Hair follicle dermal papilla cell (primary cell): ENCODE measurements at places on chromosomes 13 and 19. TPM values are rescaled to one million over a fixed set of nuclear protein-coding genes. Genes with fewer than 3 reads are reported as not detected.

ZIC5 gene
- not detected in 2 replicates for total RNA-seq

FCAR gene
- not detected in 2 replicates for total RNA-seq

CYP2F1 gene
- total RNA-seq: not detected in 2 replicates

TMEM221 gene
- total RNA-seq: 0.12 TPM in 1 of 2 replicates, not detected in the other

PLEKHA4 gene
- total RNA-seq: 15.7 and 20.8 TPM in 2 replicates

MCEMP1 gene
- not detected in 2 replicates for total RNA-seq

ATP4A gene
- total RNA-seq: not detected in 2 replicates

C5AR1 gene
- total RNA-seq: 0.49 TPM in 1 of 2 replicates, not detected in the other

MTIF3 gene
- total RNA-seq: 33.6 and 59.4 TPM in 2 replicates

ZNF728 gene
- 0.49 and 0.61 TPM in 2 replicates for total RNA-seq

FFAR2 gene
- total RNA-seq: not detected in 2 replicates

MYO1F gene
- 0.85 and 2.8 TPM in 2 replicates for total RNA-seq

IL12RB1 gene
- total RNA-seq: 1.6 and 1.8 TPM in 2 replicates

ZNF256 gene
- total RNA-seq: 5.3 and 7.5 TPM in 2 replicates

TEX29 gene
- total RNA-seq: not detected in 2 replicates

SYDE1 gene
- total RNA-seq: 83.4 and 90.7 TPM in 2 replicates

CNN2 gene
- total RNA-seq: 745 and 827 TPM in 2 replicates

CDC42EP5 gene
- 32.1 and 36.8 TPM in 2 replicates for total RNA-seq

ZNF525 gene
- total RNA-seq: 6.2 and 10.2 TPM in 2 replicates

KLF1 gene
- total RNA-seq: not detected in 2 replicates

GRIK5 gene
- total RNA-seq: 0.12 and 0.32 TPM in 2 replicates

ADAMTS10 gene
- total RNA-seq: 21.5 and 31.0 TPM in 2 replicates

IL27RA gene
- 0.49 and 2.1 TPM in 2 replicates for total RNA-seq

FGF22 gene
- total RNA-seq: 0.16 TPM in 1 of 2 replicates, not detected in the other

PSG7 gene
- total RNA-seq: 0.16 TPM in 1 of 2 replicates, not detected in the other

CYP4F8 gene
- total RNA-seq: not detected in 2 replicates

NOP53 gene
- 106 and 110 TPM in 2 replicates for total RNA-seq

COX7A1 gene
- total RNA-seq: 13.3 and 14.1 TPM in 2 replicates

PRODH2 gene
- not detected in 2 replicates for total RNA-seq

TSSK6 gene
- 1.3 and 2.2 TPM in 2 replicates for total RNA-seq

CPB2 gene
- total RNA-seq: not detected in 2 replicates

ZNF382 gene
- 12.9 and 16.6 TPM in 2 replicates for total RNA-seq

LILRB2 gene
- not detected in 2 replicates for total RNA-seq

ZNF497 gene
- 0.81 and 1.2 TPM in 2 replicates for total RNA-seq

NUMBL gene
- 41.7 and 48.8 TPM in 2 replicates for total RNA-seq

EPSTI1 gene
- 17.1 and 26.4 TPM in 2 replicates for total RNA-seq

KLF2 gene
- total RNA-seq: 6.0 and 8.4 TPM in 2 replicates

LILRA6 gene
- total RNA-seq: not detected in 2 replicates

ZNF708 gene
- total RNA-seq: 5.5 and 7.6 TPM in 2 replicates

C19orf81 gene
- total RNA-seq: 0.49 TPM in 1 of 2 replicates, not detected in the other

SPC24 gene
- 4.2 and 9.0 TPM in 2 replicates for total RNA-seq

SOX21 gene
- total RNA-seq: not detected in 2 replicates

NXNL1 gene
- total RNA-seq: not detected in 2 replicates

RASL11A gene
- 1.1 and 2.1 TPM in 2 replicates for total RNA-seq

RXFP2 gene
- not detected in 2 replicates for total RNA-seq

PSG5 gene
- total RNA-seq: 17.2 and 100 TPM in 2 replicates

IFNL2 gene
- total RNA-seq: not detected in 2 replicates

TPTE2 gene
- total RNA-seq: not detected in 2 replicates

TGFBR3L gene
- total RNA-seq: 0.32 and 0.73 TPM in 2 replicates

HCST gene
- 0.81 TPM in 1 of 2 replicates, not detected in the other for total RNA-seq

S1PR4 gene
- total RNA-seq: not detected in 2 replicates

FEM1A gene
- total RNA-seq: 15.8 and 18.8 TPM in 2 replicates

SPHK2 gene
- total RNA-seq: 16.5 and 19.1 TPM in 2 replicates
